ENCODE measurements at places on chromosomes 1 and 21. TPM values are rescaled to one million over a fixed set of nuclear protein-coding genes. Genes with fewer than 3 reads are reported as not detected.

The RASSF5 gene
- total RNA-seq = 2.4 TPM

The RUNX3 gene
- not detected for total RNA-seq

The RORC gene
- total RNA-seq = not detected

The C1orf210 gene
- total RNA-seq = not detected

The KRTAP26-1 gene
- total RNA-seq = not detected

The OVAAL gene
- total RNA-seq = not detected

The S100A3 gene
- total RNA-seq = 1.4 TPM

The CPTP gene
- total RNA-seq = 8.0 TPM

The HYI gene
- 51.4 TPM for total RNA-seq

The MATN1 gene
- under 0.01 TPM for total RNA-seq

The CEP170 gene
- total RNA-seq = 362 TPM

The GBP7 gene
- not detected for total RNA-seq

The DNAJC28 gene
- total RNA-seq = 1.7 TPM

Measured in smooth muscle cell of the umbilical artery (primary cell).